ENCODE measurements at places on chromosomes 4 and X.

DNA sequence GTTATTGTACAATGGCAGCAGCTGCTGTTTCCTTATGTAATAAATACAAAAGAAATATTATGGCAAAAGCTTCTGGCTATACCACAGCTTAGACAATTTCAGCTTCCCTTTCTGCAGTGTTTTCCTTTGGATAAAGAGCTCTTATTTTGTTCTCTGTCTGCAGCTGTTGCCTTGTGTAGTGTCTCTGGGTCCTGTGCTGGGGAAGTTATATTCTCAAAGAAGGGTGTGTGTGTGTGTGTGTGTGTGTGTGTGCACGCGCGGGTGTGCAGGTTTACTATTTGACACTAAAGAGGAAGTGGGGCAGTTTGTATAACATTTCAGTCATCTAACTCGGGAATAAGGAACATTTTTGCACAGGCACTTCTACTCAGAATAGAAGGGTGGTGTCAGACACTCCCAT lies 83.6 kb downstream of the REPS2 start:
- DNase-seq: no peak

- DNase-seq: no peak
Observed at GRCh38 chr4:174265916-174266315, 17.6 kb downstream of the FBXO8 start.

DNA sequence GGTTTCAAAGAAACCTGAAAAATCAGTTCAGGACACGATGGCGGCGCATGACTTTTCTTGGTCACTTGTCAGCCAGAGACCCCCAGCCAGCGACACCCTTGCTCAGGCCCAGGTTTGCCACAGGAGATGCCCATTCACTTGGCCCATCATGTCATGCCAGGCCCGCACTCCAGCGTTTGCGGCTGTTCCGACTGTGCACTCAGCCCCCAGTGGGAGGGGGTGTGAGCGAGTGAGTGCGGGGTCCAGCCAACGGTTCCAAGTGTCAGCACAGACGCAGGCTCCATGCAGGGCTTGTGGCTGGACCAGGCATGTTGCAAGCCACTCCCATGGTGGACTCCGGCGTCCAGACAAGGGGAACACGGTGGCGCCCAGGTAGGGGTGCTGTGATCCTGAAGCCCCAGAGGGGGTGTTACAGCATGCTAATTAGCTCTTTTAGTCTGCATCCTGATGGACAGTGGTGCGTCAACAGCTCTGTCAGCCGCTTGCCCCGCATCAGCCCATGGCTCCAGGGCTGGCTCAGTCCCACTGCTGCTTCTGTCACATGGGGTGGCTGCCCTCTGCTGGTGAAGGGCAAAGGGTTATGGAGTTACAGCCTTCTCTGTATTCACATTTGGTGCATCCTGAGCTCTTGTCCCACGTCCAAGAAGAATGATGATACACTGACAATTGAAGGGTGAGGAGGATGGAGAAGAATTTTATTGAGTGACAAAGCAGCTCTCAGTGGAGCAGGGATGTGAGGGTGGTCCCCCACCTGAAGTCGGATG lies 3.7 kb upstream of the MAEA start:
- DNase-seq: no peak

DNA sequence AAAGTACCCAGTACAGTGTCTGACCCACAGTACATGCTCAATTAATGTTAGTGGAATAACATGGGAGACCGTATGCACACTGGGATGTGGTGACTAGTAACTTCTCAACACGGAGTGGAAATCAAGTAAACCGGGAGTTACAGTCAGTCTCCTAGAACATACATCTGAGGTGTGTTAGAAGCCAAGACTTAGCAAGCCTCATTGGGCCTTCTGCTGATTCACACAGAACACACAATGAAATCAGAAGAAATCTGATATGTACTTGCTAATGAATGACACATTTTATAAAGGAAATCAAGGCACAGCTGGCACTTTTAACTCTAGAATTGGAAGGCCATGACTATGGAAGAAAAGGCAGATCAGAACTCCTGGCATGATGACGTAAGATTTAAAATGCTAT lies 13.0 kb downstream of the TRAPPC2 start:
- DNase-seq: no peak

GRCh38 chr4:140637836-140638235 lies 69.1 kb upstream of the UCP1 start:
- DNase-seq: no peak

- no peak for DNase-seq
Observed at GRCh38 chr4:24380957-24381665, 203.2 kb downstream of the DHX15 start.

DNA sequence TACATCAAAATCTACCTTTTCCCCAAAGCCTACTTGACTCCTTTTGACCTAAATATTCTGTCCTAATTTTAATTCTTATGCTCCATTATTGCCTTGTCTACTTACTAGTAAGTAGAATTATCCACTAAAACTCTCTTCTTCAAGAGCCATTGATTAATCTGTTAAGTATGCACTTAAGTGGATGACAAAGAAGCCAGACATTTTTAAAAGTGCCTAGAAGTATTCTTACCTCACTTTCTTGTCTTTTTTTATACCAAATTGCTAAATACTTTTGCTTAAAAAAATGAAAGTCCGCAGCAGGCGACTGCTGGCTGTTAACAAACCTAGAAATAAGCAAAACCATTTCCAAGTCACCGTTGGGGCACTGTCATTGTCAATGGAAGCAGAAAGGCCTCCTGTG lies 20.1 kb upstream of the FRMPD4 start:
- DNase-seq: no peak

GRCh38 chr4:165325732-165326512 lies 1.5 kb upstream of the MSMO1 start:
- no peak for DNase-seq

GRCh38 chrX:151019856-151020255 lies 36.7 kb downstream of the HMGB3 start:
- DNase-seq: no peak

DNA sequence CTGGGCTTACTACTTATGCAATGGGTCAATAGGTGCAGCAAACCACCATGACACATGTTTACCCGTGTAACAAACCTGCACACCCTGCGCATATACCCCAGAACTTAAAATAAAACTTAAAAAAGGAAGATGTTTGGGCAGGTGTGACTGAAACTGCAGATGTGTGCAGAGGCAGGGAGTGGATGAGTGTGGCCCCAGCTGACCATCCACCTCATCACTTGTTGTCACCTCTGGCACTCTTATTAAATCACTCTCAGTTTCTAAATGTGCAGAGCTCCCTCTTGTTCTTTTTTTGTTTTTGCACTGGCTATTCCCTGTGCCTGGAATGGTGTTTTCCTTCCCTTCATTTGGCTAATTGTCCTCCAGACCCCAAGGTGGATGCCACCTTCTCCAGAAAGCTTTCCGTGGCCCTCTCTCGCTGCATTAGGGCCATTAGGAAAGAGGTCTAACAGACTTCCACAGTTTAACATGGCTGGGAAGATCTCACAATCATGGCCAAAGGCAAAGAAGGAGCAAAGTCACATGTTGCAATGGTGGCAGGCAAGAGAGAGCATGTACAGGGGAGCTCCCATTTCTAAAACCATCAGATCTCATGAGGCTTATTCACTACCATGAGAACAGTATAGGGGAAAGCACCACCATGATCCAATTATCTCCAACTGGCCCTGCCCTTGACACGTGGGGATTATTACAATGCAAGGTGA lies 58.5 kb downstream of the SLC2A9 start:
- DNase-seq: no peak

DNA sequence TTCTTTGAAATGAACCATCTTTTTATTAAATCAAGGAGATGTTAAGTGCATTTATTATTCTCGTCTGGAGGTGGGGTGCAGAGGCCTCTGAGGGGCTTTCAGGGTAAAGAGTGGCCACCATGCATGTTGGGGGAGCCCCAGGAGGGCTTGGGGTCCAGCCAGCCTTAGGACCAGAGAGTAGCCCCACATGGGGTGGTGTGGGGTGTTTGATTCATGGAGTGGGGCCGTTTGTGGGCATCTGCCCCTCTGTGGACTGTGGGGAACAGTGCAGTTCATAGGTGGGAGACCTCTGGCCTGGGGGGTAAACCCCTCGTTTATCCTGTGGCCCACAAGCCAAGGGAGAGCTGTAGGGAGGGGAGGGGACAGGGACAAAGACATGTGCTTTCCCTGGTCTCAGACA lies 26.9 kb downstream of the HTRA3 start:
- no peak for DNase-seq

DNA sequence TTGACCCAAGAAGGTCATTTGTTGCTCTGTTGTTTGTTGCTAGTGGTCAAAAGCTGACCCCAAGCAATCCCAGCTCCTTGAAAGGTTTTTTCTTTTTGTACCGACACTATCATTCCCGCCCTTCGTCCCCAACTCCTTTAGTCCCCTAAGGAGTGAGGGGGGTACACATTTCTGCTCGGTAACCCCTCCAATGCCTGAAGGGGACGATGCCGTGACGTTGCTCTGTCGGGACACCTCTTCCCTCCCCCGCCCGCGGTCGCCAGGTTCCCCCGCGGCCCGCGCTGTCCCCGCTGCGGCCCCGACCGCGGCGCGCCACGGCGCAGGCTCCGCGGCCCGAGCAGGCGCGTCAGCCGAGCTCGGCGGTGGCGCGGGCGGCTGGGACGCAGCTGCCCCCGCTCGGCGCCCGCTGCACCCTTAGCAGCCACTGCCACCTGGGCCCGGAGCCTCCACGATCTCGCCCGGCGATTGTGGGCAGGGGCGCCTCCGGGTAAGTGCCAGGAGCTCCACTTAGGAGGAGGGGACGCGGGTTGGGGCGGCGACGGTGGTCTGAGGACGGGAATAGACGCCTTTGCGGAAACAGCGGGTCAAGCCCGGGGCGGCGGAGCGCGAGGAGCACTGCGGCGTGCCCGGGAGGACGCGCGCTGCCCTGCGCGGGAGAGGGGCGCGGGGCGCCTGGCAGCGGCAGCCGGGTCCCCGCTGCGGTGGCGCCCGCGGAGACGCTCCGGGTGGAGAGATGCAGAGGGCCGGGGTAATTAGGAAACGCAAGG lies at the start of gene GLRB:
Gene GLRB (plus strand): TSS at position 340 of the 767 bp plus-strand sequence. CDS start 1,875 bp downstream, outside the sequence.
- no peak for DNase-seq

DNA sequence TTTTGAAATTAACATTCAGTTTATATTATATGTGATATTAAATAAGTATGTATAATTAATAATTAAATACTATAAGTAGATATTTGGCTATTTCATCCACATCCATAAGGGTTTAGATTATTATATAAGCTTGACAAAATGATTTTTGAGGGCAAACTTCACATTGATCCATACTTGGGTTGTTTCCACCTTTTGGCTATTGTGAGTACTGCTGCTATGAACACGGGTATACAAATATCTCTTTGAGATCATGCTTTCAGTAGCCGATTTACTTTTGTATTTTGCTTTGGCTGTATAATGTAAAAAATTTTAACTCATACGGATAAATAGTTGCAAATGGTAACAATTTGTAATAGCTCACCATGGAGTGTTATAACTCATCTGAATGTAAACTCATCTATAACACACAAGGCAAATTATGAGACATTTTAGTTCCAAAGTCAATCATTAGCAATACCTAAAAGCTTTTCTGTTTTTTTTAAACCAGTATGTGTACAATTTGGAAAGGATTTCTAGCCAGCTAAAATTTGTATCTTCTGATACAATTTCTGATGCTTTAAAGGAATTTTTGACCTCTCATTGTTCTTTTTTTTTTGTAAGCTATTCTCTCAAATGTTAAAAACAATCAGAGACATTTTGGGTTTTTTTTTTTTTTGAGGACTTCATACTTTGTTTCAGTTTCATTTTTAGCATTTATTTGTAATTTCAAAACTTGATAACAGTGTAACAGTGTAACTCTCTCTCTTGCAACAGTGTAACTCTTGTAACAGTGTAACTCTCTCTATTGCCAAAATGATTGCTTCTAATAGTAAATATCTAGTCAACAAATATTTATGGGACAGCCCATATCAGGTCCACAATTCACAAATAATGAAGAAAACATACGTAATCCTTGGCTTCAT lies 51.8 kb upstream of the ARX start:
- DNase-seq: no peak

- no peak for DNase-seq
Observed at GRCh38 chr4:18454349-18454748, 432.8 kb upstream of the LCORL start.

- no peak for DNase-seq
Observed at GRCh38 chr4:166121897-166122296, 248.9 kb downstream of the TLL1 start.

DNA sequence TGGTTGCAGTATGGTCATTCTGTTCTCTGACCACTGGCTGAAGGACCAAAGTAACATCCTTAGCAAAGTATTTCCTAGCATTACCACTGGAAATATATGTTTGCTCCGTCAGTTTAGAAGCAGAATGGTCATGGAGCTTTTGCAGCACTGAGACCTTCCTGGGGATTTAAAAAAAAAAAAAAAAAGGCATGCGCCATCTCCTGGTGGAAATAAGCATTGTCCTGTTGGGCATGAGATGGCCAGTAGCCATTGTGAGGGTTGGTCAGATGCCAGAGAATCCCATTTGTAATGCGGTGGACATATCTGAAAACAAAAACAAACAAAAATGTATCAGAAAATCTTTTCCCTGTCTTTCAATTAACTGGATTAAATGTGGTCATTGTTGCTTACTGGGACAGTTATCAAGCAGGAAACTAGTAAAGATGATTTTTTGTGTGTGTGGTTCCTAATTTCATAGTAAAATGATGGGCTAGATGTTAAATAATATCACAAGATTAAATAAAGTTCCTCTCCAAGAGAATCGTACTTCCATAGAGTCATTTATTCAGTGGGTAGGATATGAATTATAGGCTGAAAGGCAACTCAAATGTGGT lies 139.6 kb downstream of the SOWAHB start:
- no peak for DNase-seq

DNA sequence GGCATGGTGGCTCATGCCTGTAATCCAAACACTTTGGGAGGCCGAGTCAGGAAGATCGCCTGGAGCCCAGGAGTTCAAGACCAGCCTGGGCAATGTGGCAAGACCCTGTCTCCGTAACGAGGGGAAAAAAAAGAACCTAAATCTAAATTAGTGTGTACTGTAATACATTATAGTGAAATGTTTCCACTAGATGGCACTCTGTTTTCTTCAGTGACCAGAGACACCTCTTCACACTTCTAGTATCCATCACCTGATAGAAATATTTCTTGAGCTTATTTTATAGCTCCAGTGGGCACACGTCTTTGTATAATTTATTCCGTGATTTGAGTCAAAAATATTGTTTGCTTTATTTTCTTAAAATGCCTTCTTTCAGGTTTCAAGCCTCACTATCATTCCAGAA lies 600.9 kb upstream of the DIPK2B start:
- DNase-seq: no peak

DNA sequence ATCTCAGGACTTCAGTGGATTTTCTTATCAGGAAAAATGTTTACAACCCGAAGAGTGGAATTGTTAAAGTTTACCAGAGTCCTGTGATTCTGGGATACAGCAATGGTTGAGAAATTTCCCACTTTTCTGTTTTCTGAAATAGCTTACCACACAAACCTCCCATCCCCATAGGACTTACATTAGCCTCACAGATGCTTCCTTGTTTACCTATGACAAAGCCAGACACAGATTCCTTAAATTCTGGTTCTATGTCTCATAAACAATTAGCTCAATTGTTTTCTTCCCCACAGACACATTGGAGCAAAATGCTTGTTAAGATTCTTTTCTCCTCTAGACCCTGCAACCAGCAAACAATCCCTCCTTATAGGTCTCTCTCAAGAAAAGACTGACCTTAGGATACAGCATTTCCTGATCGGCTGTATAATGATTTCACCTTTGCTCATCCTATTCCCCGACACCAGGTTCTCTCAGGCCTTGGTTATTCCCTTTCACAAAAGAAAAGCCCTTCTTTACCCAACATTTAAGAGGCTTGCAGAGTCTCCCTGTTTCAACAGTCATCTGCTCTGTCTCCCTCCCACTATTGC lies 886.2 kb downstream of the ARAP2 start:
- DNase-seq: no peak

GRCh38 chr4:184357772-184358171 lies 116.6 kb downstream of the IRF2 start:
- no peak for DNase-seq

Data from activated T-helper 1 cell treated with Interleukin-2 at 50 U/mL for 16 hours (primary cell).